ENCODE measurements at places on chromosomes 1 and 21. TPM values are rescaled to one million over a fixed set of nuclear protein-coding genes. Genes with fewer than 3 reads are reported as not detected.

DNA sequence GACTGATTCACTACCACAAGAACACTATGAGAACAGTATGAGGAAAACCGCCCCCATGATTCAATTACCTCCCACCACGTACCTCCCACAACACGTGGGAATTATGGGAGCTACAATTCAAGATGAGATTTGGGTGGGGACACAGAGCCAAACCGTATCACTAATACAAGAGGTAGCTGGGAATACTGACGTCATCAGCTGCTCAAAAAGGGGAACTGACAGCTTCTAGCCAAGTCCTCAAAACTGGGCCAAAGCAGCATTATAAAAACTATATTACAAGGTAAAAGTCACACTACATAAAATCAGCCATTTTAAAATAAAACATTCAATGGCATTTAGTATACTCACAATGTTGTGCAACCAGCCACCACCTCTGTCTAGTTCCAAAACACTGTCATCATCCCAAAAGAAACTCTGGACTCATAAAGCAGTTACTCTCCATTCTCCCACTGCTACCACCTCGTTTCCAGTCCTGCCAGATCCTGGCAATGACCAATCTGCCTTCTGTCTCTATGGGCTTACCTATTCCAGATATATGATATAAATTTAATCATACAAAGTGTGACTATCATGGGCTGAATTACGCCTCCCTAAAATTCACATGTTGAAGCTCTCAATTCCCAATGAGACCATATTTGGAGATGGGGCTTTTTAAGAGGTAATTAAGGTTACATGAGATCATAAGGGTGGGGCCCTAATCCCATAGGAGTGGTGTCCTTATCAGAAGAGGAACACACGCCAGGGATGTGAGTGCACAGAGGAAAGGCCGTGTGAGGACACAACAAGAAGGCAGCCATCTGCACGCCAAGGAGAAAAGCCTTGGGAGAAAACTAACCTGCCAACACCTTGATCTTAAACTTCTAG is 192.1 kb downstream of the SETD4 start:
- no peak for DNase-seq

GRCh38 chr1:77874804-77875445 is 13.5 kb upstream of the NEXN start:
- DNase-seq, result no peak

The LCE1A gene
- not detected for polyA plus RNA-seq

DNA sequence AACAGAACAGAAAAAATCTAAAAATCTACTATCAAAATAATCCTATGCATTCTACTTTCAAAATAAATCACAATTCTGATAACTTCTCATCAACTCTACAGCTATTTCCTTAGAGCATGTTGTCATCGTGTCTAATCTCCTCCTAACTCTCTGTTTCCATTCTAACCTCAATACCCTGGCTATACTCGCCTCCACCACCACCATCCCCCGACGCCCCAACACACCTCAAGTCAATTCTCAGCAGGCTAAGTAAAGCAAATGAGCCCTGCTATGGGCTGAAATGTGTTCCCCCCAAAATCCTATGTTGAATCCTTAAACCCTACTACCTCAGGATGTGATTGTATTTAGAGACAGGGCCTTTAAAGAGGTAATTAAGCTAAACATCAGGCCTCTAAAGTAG is 34.6 kb downstream of the NRDC start:
- no peak for DNase-seq

GRCh38 chr1:223271085-223271781 is 92.7 kb downstream of the SUSD4 start:
- DNase-seq, result no peak

- no peak for DNase-seq
Observed at GRCh38 chr1:202143768-202144401, 652 bp downstream of the ARL8A start.

The DDX59 gene
- polyA plus RNA-seq, result 32.9 TPM

The KRTAP12-2 gene
- not detected for polyA plus RNA-seq

The GBP3 gene
- polyA plus RNA-seq, result 13.9 TPM

DNA sequence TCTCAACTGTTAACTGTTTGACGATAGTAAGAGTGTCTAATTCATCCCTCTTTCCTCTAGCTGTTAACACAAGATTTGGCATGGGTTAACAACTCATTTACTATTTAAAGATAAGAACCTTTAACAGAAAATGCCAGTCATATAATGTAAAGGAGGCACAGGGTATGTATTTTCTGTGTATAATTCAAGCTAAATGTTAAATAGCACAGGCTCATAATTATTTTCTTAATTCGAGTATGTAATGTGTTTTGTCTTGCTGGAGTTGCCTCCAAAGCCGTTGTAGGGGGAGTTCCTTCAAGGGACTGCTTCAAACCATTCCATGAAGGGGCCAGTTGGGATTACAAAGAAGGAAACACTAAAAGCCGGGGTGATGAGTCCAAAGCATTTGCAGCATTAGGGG is 111.5 kb downstream of the NCAM2 start:
- no peak for DNase-seq

The IFNGR2 gene
- 88.4 TPM for polyA plus RNA-seq

- DNase-seq, result no peak
Observed at GRCh38 chr1:183206538-183207122, 20.6 kb downstream of the LAMC2 start.

DNA sequence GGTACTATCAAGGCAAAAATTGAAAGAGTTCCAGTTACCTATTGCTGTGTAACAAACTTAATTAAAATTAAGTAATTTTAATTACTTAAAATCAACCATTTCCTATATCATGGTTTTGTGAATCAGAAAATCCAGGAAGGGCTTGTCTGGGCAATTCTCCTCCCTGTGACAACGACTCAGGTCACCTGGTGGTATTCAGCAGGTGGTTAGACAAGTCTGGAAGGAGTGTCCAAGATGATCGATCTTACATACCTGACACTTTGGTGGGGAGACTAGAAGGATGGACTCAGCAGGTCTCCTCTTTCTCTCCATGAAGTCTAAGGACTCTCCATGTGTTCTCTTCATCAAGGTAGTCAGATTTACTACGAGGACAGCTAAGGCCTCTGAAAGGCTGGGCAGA is 22.9 kb downstream of the SERPINC1 start:
- no peak for DNase-seq

DNA sequence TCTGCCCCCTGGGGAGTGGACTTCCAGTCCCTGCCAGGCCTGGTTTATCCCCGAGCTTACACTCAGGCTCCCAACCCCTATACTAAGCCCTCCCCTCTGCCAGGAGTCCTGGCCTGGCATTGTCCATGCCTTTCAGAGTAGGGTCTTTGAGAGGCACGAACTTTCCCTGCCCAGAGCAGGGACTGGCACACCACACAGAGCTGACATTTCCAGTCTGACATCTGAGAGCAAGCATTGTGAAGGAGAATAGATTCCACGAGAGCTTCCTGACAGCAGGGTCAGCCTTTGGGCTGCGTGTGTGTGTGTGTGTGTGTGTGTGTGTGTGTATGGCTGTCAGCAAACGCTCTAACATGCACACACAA is 59.5 kb upstream of the LAPTM5 start:
- no peak for DNase-seq

All from right renal pelvis (tissue), 4 donors.